Globus pallidus (tissue), 1 donor: ENCODE measurements at places on chromosomes 16 and 17.
A peak's percentile ranks its signal among the peaks of the same experiment; 100 is the strongest.

- DNase-seq, result peak; percentile 34
Observed at GRCh38 chr16:29675811-29676643, 3.0 kb upstream of the QPRT start.

DNA sequence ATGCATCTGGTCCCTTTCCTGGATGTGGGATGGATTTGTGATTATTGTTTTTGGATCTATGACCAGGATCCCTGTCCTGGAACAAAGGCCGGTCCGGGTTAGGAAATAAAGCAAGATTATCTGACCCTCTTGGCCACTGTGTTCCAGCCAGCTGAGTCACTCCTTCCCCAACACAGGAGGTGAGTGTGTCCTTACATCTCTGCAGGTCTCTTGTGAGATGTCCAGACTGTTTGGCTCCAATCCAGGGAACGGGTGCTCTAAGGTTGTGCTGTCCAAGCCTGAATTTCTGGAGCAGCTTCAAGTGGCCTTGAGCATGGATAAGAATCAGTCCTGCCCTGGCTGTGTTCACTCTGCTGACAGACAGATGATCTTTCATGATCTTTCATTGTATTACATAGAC is 136.5 kb upstream of the CCL2 start:
- DNase-seq, result no peak

GRCh38 chr16:21158208-21159110 is at the start of gene LDAF1:
TSS of gene LDAF1 (plus strand) at chr16:21158674. CDS start at chr16:21161183, 2,509 bp downstream.
- DNase-seq, result peak; percentile 29

GRCh38 chr17:3024346-3024745 is 39.1 kb downstream of the OR1D5 start:
- no peak for DNase-seq

- DNase-seq, result peak; percentile 64
Observed at GRCh38 chr17:43171586-43172487, 823 bp downstream of the NBR1 start.

DNA sequence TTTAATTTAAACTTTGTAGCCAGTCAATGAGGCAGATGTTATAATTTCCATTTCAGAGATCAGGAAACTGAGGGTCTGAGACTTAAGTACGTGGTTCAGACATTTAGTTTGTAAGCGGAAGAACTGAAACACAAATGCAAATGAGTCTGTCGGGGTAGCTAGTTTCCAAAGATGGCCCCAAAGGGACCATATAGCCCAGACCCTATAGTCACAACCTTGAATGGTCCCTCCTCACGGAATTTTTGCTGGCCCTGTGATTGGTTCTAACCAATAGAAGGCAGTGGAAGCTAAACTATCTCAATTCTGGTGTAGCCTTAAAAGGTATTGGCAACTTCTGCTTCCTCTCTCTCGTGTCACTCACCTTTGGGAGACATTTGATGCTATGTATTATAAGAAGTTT is 7.5 kb upstream of the BCO1 start:
- DNase-seq, result no peak

- DNase-seq, result peak; percentile 84
Observed at GRCh38 chr17:60601447-60602384, 1.7 kb downstream of the PPM1D start.
